ENCODE measurements at places on chromosomes 7 and 10.

GRCh38 chr10:28970231-28970630 lies 292.9 kb downstream of the BAMBI start:
- DNase-seq = peak; percentile 62

DNA sequence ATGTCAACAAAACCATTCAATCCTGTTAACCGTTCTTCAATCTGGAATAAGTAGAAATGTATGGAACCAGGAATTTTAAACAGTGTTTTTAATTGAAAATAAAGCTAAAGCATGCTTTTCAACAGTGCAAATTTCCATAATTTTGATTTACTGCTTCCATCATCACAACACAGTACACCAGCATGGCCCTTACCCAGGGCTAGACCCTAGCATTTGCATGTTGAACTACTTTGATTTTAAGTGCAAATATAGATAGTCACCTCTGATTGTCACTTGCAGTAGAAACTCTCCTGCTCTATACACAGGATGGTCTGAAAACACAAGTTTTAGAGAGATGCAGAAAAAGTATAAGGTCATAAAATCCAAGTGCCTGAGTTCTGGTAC lies 12.1 kb downstream of the SKIDA1 start:
- no peak for DNase-seq

GRCh38 chr7:19470031-19470430 lies 238.8 kb downstream of the POLR1F start:
- no peak for DNase-seq

- peak; percentile 99 for DNase-seq
Measured at GRCh38 chr10:119401671-119402395, 140.7 kb downstream of the RGS10 start.

DNA sequence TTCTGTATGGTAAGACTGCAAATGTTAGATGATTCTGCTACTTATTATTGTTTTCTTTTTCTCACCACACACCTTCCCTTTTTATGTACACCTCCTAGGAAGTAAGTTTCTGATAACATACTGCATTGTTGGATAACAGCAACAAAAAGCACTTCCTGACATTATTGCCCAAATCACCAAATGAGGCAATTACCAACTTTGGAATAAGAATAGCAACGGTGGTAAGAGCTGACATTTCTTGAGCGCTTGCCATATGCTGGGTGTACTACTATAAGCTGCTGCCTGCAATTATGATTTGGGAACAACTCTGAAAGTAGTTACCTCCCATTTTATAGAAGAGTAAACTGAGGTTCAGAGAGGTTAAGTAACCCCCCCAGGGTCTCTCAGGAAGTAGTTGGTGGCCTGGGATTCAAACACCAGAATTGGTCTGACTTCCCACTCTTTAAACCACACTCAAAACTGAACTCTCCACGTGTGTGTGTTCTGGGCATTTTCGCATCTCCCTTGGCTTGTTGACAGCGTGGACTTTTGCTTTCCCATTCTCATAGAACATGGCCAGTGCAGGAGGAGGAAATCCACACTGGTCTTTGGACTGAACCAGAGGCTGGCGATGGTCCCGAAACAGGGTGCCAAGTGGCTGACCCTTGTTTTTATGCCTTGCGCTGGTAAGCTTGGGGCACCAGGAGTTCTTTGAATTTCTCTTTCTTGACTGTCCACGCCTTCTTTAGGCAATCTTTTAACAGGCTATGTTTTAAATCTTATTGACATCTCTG lies 71.4 kb downstream of the TCF7L2 start:
- no peak for DNase-seq

DNA sequence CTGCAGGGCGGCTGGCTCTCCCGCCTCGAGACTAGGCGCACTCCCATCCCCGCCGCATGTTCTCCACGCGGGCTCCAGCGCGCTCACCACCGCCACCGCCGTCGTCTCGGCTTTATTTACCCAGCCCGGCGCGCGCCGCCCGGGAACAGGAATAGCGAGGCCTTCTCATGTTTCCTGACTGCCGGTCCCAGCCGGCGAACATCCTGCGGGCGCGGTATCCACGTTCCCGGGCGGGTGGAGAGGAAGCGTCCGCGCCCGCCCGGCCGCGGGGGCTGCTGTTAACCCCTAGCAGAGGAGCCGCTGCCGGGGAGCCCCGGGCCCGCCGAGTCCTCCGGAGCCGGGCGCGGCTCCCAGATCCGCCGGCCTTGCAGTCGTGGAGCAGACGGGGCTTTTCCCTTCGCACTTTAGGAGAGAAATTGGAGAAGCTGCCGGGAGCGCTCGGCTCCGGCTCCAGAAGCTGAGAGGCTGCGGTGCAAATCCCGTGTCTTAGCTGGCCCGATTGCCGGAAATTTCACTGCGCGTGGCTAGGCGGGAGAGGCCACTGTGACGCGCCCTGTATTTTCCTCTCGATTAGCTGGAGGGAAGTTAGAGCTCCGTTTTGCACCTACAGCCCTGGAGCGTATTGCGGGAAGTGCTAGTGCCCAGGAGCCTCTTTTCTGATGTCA lies at the start of gene MKX:
MKX (minus strand) TSS at position 88 of the 665 bp plus-strand sequence. CDS start 2,404 bp downstream, outside the sequence.
- DNase-seq = peak; percentile 75

GRCh38 chr7:94492601-94493000 lies 17.0 kb upstream of the CASD1 start:
- no peak for DNase-seq

- peak; percentile 98 for DNase-seq
Measured at GRCh38 chr10:3467052-3467951, 294.7 kb upstream of the PITRM1 start.

DNA sequence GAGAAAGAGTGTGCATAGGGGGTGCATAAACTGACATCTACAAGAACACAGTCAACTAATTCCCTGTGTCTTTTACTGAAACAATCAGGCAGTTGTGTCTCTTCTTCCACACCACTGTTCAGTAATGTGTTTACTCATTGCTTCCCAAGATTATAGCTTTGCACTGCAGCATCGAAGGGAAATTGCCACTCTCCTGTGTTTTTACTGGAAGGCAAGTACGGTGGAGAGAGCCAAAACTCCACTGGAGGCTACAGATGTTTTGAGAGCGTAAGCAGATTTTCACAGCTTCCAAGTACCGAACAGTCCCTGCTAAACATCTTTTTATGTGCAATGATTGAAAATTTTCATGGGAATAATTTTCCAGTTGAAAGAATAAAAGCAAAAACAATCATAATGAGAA lies 510.5 kb upstream of the AKR1E2 start:
- DNase-seq = no peak

DNA sequence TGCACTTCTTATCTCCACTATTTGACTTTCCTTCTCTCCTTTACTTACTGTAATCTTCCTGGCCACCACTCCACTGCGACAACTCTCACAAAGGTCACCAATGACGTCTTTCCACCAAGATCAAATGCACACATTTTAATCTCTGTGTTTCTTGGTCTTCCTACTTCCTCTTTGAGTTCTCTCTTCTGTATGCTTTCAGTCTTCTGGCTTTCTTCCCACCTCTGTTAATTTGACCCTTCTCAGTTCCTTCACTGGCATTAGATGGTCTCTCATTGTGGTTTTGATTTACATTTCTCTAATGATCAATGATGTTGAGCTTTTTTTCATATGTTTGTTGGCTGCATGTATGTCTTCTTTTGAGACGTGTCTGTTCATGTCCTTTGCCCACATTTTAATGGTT lies 31.9 kb downstream of the FAM107B start:
- no peak for DNase-seq

DNA sequence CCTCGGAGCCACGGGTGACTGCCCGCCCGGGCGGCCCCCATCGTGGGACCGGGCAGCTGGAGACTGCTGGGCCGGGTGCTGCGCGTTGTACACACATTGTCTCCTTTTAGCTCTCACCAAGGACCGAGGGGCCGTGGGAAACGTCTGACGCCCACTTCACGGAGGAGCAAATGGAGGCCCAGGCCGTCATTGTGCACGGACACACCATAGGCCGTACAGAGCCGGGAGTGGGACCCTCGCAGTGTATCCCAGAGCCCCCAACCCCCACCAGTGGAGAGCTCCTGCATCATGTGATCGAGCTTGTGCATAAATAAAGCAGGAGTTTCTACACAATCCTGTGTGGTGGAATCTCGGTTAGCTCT lies 722 bp downstream of the DENND10 start:
- peak; percentile 31 for DNase-seq

- DNase-seq = no peak
Measured at GRCh38 chr10:32340596-32341180, 6.3 kb downstream of the EPC1 start.

DNA sequence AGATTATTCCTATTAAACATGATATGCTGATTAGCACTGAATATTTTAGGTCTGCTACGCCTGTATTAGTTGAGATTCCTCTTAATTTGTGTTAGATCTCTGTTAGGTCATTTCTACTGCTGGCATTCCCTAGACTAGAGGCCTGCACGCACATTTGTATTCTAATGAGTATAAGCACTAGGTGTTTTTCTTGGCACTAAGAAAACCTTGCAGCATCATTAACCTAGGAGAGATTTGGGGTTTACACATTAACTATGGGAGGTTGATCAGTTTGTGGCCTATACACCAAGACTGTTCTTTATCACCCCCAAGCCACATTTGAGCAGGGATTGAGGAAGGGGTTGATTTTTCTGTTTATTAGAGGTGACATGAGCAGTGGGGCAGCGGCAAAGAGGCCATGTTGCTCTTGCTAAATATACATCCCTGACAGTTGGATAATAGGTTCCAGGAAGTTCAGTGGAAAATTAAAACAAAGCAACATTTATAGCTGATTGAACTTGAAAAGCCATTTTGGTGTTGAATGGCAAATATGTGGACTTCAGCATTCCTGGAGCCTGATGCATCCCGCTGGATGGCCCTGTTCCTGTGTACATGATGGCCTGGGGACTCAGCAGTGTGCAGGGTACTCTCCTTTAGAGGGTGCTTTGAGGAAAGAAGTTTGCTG lies 65.2 kb downstream of the GBF1 start:
- peak; percentile 90 for DNase-seq

- peak; percentile 69 for DNase-seq
Measured at GRCh38 chr10:297567-297966, 162.3 kb downstream of the ZMYND11 start.

DNA sequence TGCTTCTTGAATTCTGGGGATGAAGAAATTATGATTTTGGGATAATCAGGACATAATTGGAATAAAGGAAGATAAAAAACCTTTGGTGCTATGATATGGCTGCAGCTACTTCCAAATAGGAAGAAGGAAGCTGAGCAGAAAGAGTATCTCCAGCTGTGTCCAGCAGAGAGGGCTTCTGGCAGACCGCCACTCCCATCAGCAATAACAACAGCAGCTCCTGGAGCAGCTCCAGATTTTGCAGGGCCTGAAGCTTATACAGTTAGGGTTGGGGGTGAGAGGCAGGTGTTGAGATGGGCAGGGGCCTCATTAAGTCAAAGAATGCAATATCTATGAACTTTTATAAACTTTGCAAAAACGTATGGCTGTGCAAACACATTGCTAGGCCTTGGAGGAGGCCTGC lies 62.3 kb downstream of the C10orf120 start:
- no peak for DNase-seq

DNA sequence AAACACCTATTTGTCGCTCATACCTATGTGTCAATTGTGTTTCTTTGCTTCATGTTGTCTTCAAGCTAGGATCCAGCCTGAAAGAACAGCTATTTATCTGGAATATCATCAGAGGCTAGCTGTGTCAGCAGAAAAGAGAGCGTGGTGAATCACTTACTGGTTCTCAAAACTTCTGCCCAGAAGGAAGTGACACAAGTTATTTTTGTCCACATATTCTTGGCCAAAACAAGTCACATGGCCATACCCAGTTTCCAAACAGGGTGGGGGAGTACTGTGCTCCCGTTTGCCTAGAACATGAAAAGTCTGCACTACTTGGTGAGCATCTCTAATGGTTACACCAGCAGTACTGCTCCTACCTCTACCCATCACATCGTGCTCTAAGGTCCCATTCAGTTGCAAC lies 160.9 kb upstream of the CSTF2T start:
- DNase-seq = peak; percentile 52

DNA sequence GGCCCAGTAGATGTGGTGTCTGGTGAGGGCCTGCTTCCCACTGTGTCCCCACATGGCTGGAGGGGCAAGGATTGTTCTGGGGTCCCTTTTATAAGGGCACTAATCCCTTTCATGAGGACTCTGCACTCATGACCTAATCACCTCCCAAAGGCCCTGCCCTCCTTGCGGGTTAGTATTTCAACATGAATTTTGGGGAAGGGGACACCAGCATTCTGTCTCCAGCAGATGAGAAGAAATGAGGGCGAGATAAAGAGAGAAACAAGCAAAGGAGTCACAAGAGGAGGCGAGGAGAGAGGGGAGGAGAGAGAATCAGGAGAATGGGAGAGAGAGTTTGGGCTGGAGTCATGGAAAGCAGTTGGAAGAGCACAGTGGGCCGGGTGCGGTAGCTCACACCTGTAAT lies 83.7 kb downstream of the C10orf105 start:
- no peak for DNase-seq

DNA sequence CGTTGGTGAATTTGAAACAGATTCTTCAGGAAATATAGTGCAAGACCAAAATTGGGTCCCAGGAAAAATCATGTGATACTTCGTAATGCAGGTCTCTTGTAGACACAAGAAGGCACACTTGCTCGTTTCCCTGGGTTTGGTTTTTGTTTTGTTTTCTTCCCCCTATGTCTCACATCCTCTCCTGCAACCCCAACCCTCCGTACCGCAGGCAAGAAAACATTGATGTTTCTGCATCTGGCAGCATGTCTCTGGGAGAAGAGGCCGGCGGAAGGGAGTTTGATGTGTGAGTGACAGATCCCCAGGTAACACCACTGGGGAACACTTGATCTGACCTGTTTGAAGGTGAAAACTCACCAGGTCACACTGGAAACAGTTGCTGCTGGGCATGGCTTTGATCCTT lies 718.5 kb downstream of the AUTS2 start:
- DNase-seq = no peak

DNA sequence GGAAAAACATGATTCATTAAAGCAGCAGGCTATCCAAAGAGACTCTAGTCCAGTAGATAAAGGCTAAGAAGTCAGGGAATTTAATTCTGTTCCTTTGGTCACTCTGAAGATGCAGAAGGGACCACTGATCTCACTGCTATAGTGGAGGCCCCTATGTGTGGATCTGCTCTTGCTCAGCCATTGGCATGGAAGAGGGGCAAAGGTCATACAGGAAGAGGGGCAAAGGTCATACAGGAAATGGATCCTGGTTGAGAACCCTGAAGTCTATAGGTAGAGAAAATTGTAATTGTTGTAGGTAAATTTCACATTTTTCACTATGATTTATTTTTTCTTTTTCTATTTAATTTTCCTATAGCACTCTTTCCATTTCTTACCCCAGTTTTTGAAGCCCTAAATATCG lies 21.6 kb downstream of the OR2AE1 start:
- no peak for DNase-seq

- DNase-seq = peak; percentile 86
Measured at GRCh38 chr7:94395141-94396036, 694 bp downstream of the COL1A2 start.

- no peak for DNase-seq
Measured at GRCh38 chr7:89064831-89065230, 269.3 kb upstream of the TEX47 start.

DNA sequence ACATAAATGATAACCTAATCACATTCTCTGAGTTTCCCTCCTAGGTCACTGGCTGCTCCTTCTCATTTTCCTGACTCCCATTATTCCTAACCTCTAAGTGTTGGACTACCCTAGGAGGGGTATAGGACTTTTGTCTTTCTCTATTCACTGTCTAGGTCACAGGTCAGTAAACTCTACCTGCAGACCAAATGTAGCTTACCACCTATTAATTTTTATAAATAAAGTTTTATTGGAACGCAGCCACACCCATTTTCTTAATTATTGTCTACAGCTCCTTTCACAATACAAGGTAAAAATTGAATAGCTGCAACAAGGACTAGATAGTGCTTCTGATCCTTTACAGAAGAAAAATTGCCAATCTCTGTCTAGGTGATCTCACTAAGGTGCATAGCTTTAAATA lies 156.7 kb downstream of the IMMP2L start:
- no peak for DNase-seq
